NB4 (cell line): ENCODE measurements at places on chromosomes 1 and 21.

GRCh38 chr21:36310016-36310415, 10.0 kb upstream of the MORC3 start:
- no peak for DNase-seq

DNA sequence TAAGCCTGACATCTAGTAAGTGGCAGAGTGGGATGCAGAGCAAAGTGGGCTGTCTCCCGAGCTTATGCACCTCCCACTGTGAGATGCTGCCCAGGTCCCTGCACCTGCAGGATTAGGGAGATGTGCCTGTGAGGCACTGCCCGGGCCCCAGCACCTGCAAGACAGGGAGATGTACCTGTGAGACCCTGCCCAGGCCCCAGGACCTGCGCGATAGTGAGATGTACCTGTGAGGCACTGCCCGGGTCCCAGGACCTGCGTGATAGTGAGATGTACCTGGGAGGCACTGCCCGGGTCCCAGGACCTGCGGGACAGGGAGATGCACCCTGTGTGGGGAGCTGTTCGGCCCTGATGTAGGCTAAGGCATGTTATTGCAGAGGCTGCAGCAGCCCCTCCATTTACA, 622.8 kb downstream of the PTPRU start:
- no peak for DNase-seq

- peak; percentile 79 for DNase-seq
These were observed 13.4 kb downstream of the SWT1 start for GRCh38 chr1:185170291-185170848.

- peak; percentile 60 for DNase-seq
These were observed 12.8 kb downstream of the DYNLT5 start for GRCh38 chr1:66764994-66765578.

GRCh38 chr1:119898981-119899720, 2.8 kb upstream of the ADAM30 start:
- no peak for DNase-seq

DNA sequence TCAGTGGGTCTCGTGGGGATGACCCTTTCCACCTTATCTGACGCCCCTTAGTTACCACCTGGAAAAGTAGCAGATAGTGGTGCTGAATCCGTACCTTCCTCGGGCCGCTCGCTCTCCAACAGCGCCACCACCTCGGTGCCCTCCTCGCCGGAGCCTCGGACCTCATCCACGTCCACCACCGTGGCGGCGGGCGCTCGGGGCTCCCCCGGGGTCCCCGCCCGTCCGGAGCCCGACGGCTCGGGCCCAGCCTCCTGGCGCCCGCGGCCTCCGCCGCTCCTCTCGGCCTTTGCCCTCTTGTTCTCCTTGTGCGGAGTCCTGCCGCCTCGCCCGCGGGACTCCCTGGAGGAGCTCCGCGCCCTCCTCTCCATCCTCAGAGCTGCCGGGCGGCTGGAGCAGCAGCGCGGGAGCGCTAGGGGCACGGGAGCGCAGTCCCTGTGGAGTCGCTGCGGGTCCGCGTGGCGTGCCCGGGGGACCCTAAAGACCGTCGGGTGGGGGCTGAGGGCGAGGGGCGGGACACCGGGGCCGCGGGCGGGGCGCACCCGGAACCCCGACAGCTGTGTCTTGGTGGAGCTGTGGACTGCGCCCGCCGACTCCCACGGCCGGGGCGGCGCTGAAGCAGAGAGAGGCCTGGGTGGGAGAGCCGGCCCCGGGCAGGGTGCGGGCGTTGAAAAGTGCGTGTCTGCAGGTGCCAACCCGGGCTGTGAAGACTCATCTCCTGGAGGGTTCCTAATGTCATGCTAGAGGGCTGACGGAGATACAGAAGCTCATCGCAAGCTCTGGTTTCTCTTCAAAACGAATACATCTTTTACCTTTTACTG, at the start of gene NPHS2:
Gene NPHS2, minus strand, starts transcription at position 452 of the 818 bp plus-strand sequence. Its CDS starts 84 bp downstream, at position 368.
- DNase-seq: no peak

DNA sequence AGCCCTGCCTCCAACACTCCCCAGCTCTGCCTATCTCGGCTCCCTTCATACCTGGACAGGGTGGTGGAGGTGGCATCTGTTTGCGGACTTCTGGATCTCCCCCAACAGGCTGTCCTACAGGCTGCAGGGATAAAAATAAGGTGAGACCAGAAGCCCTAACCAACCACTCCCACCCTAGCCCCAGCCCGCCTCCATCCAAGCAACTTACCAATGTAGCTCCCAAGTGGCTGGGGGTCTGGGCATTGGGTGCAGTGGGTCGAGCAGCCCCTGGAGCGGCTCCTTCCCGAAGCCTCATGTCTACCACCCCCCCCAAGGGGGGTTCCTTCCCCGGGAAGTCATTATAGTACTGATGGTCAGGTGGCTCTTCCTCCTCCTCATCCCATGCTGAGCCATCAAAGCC, 4.4 kb downstream of the SHC1 start:
- DNase-seq: no peak

- DNase-seq: no peak
These were observed 170.3 kb downstream of the ZC3H11B start for GRCh38 chr1:219442611-219443061.

- no peak for DNase-seq
These were observed 161.8 kb upstream of the NFIA start for GRCh38 chr1:60920561-60920960.

DNA sequence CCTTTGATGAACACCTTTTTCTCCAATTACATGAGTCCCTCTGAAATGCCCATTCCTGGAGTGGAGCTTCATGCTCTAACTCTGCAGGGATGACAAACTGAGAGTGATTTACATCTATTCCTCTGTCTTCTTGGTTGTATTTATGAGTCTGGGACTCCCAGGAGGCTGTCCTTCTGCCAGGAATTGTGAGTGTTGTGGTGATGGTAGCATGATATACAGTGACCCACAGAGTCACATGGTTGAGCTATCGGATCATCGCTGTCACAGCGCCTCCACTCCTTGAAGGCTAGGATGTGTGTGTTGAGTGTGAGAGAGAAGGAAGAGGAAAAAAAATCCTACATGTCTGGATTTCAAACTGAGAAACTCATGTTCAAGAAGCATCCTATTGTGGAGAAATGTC, 163.4 kb upstream of the CACNA1E start:
- DNase-seq: no peak

DNA sequence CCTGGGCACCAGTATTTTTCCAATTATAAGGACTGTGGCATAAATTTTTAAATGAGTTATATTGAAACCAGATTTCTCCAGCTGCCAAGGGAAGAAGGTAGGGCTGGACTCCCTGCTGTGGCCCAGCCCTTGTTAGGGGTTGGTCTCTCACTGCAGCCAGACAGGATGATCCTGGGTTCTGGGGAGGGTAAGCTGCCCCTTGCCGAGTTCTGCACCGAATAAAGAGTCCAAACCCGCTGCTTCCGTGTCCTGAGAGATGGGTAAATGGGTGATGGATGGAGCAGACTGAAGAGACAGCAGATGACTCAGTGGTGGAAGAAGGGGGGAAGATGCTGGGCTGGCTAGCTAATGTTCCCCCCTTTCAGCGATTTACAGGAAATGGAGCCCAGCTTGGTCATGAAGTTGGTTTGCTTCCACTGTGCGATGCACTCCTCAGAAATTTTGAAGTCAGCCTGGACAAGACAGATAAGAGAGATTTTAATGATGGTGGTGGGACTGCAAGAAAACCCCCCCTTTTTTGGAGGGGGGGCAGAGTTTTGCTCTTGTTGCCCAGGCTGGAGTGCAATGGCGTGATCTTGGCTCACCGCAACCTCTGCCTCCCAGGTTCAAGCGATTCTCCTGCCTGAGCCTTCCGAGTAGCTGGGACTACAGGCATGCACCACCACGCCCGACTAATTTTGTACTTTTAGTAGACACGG, 41.4 kb downstream of the YARS1 start:
- DNase-seq: no peak

DNA sequence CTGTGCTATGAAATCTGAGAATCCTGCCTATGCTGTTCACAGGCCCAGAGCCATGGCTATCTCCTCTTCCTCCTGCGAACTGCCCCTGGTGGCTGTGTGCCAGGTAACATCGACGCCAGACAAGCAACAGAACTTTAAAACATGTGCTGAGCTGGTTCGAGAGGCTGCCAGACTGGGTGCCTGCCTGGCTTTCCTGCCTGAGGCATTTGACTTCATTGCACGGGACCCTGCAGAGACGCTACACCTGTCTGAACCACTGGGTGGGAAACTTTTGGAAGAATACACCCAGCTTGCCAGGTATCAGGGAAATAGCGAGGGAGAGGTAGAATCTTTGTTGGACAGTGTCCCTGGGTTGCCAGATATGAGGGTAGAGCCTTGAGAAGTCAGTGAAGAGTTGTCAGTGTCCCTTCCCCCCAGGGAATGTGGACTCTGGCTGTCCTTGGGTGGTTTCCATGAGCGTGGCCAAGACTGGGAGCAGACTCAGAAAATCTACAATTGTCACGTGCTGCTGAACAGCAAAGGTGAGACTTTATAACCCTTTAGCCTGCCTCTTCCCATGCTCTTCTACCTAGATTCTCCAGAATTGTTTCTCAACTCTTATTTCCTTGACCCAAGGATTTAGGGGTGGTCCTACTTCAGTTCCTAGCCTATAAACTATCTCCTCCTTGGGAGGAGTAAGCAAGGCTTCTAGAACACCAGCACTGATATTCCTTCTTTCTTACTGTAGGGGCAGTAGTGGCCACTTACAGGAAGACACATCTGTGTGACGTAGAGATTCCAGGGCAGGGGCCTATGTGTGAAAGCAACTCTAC, 1.4 kb downstream of the NIT1 start:
- DNase-seq: peak; percentile 56

- no peak for DNase-seq
These were observed 6.9 kb upstream of the PPM1J start for GRCh38 chr1:112721966-112722524.

- DNase-seq: no peak
These were observed 33.1 kb upstream of the DMBX1 start for GRCh38 chr1:46456411-46456963.

GRCh38 chr1:228996281-228996680, 261.0 kb downstream of the RHOU start:
- no peak for DNase-seq

- DNase-seq: no peak
These were observed 19.3 kb upstream of the SLC16A1 start for GRCh38 chr1:112975336-112975735.

- no peak for DNase-seq
These were observed 62.1 kb downstream of the CD46 start for GRCh38 chr1:207813946-207814345.

GRCh38 chr1:82225421-82226185, 424.9 kb downstream of the ADGRL2 start:
- DNase-seq: peak; percentile 57

GRCh38 chr21:32921632-32922230, 104.0 kb upstream of the OLIG2 start:
- peak; percentile 48 for DNase-seq

GRCh38 chr1:154859151-154859785, 10.8 kb downstream of the KCNN3 start:
- DNase-seq: no peak

GRCh38 chr1:42380586-42381279, at the start of gene RIMKLA:
Gene RIMKLA (plus strand): TSS chr1:42380792. CDS start chr1:42380935, 143 bp downstream.
- DNase-seq: peak; percentile 50

DNA sequence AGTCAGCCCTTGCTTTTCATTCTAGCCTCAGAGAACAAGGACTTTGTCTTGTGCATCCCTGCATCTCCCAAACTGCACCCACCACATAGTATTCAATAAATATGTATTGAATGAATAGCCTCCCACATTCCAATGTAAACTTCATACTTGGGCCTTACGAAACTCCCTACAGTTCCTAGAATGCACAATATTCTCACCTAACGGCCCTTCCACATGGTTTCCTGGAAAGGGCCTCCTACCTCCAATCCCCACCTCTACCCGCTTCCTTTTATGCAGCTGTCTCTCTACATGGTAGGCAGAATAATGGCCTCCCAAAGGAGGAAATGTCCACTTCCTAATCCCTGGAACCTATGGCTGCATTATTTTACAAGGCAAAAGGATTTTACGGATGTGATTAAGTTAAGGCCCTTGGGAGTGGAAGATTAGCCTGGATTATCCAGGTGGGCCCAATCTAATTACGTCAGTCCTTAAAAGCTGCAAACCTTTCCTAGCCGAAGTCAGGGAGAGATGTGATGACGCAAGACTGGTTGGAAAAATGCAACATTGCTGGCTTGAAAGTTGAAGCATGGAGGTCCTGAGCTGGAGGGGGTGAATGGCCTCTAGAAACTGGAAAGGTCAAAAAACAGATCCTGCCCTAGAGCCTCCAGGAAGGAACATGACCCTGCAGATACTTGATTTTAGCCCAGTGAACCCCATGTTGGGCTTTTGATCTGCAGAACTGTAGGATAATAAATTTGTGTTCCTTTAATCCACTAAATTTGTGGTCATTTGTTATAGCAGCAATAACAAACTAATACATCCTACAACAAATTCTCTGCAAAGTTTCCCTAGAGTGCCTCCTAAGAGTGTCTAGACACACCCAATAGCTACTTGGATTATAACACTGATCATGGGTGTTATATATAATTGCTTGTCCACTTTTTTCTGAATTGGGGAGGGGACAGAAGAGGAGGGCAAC, 5.2 kb upstream of the PIK3C2B start:
- no peak for DNase-seq

DNA sequence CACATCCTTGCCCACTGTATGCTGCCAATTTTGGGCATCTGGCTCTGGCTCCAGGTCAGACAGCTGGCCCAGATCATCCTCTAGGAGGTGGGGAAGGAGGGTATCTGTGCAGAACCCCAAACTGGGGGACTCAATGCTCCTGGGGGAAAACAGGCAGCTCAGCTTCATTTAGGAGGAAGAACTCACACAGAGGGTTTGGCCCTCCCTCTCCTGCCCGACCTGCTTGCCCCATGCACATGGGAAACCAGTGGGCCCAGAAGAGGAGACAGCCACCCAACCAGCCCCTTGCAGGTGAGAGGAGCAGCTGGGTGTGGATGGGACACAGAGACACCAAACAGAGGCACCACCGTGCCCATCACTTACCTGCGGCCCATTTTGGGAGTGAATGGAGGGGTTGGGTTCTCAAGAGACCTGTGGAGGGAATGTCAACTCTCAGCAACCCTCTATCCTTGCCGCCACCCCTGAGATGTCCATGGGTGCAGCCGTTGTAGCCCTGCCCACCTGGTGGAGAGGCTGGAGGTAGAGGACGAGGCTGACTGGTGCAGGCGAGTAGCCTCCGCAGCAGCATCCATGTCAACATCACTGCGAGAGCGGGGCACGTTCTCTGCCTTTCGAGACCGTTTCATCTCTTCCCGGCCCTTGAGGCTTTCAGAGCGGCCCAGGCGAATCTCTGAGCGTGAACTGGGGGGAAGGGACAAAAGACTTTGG, 27.5 kb downstream of the LRRC71 start:
- DNase-seq: no peak
